Activated CD4-positive, alpha-beta T cell treated with anti-CD3 and anti-CD28 coated beads for 4 hours (primary cell): ENCODE measurements at places on chromosomes 4 and X.

GRCh38 chrX:150363561-150364346 is 637 bp downstream of the MAMLD1 start:
- no peak for DNase-seq

DNA sequence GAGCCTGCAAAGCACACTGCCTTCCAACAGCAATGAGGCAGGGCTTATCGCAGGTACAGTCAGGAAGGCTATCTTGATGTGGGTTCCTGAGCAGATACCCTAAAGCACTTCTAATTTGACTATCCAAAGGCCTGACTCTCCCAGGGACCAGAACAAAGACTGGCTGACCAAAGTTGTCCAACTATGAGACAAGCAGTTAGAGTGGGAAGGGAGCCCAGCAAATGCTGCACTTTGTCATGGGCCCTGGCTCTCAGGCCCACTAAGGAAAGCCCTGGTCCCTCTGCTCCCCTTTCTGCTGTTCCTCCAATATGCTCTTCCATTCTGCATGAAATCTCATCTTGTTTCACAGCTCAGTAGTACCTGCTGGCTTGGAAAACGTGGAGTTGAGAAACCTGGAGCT is 391.0 kb downstream of the RAB28 start:
- DNase-seq: no peak

- no peak for DNase-seq
These were observed 109.3 kb upstream of the TBC1D9 start for GRCh38 chr4:140865253-140866217.

GRCh38 chr4:152424977-152425376 is 110.9 kb downstream of the FBXW7 start:
- no peak for DNase-seq

- no peak for DNase-seq
These were observed 243.6 kb downstream of the ANK2 start for GRCh38 chr4:113293043-113293560.

DNA sequence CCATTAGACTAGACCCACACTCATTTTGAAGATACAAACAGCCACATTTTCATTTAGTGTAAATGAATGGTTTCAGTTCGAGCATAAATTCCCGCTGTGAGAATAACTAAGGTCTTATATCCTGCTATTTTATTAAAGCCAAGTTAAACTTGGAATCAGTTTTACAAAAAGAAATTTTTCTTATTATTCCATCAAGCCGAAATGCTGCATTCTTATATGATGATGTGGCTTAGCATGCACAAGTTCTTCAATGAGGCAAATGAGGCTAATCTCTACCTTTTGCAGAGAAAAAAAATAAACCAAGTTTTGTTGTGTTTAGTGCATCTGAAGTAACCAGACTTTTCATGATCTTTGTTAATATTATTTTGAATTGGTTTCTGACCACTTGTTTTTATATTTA is 953.9 kb upstream of the PCDH10 start:
- DNase-seq: no peak

DNA sequence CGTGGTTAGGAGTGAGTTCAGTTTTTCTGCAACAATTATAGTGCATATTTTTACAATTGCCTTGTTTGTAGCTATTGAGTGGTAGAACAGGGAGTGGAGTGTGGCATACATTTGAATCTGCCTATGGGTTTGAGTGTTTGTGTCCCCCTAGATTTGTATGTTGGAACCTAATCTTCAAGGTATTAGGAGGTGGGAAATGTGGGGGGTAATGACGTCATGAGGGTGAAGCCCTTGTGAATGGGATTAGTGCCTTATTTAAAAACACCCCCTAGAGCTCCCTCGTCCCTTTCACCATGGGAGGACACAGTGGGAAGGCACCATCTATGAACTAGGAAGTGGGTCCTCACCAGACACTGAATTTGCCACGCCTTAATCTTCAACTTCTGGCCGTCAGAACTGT is 819.6 kb downstream of the NLGN4X start:
- no peak for DNase-seq

- no peak for DNase-seq
These were observed 260.8 kb upstream of the VCX start for GRCh38 chrX:7582191-7582590.

- no peak for DNase-seq
These were observed 49.3 kb downstream of the C4orf33 start for GRCh38 chr4:129145222-129145730.

DNA sequence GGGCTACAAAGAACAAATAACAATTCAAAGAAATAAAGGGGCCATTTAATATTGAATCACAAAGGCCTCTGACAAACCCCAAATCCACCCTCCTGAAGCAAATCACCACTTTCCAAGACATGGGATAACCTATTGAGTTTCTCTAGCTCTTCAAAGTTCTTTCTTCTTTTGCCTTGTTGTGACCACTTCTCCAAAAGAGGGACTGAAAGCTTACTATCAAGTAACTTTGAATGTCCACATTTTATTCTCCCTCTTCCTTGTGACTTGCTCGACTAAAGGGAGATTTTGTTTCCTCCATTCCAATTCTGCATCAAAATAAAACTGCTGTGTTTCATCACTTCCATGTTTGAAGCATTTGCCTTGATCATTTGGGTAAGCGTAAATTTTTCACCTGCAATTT is 166.6 kb upstream of the SLC7A11 start:
- DNase-seq: no peak

DNA sequence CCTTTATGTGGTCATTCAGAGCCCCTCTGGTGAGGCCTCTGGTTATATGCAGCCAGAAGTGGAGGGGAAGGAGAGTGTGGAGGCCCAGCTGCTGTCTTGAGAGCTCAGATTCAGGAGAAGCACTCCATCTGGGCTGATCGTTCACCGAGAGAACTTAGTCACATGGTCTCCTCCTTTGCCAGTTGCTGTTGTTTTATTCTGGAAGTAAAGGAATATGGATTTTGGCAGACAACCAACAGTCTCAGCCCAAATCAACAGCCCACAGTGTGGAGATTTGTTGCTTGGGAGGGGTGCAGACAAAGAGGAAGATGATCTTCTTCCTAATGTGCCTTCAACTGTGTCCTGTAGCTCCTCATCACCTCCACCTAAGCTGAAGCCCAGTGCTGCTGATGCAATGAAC is 355.4 kb downstream of the ANK2 start:
- DNase-seq: no peak

- DNase-seq: no peak
These were observed 1.7 kb downstream of the SLC2A9 start for GRCh38 chr4:10019521-10020051.

- DNase-seq: no peak
These were observed 41.0 kb downstream of the BEX3 start for GRCh38 chrX:103417370-103417769.

- no peak for DNase-seq
These were observed 85.2 kb downstream of the ANAPC10 start for GRCh38 chr4:145012841-145013240.

GRCh38 chr4:128380306-128380705 is 92.7 kb upstream of the PGRMC2 start:
- no peak for DNase-seq

DNA sequence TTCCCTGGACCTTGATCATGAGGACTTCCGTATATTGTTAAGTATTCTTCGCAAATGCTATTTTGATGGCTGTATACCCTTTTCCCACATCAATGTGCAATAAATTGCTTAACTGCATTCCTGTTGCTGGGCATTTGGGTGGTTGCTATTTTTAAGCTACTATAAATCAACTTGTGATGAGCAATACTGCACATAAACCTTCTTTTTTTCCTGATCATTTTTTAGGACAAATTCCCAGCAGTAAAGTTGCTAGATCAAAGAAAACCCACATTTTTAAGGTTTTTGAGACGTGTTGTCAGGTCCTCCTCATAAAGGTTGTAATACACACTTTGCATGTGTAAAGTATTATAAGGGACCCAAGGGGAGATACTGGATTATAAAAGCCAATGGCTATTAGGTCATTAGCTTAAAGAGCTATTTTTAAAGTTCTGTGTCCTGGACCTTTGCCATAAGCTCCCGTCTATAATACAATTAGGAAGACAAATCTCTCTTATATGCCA is 35.6 kb downstream of the LIMCH1 start:
- DNase-seq: no peak

DNA sequence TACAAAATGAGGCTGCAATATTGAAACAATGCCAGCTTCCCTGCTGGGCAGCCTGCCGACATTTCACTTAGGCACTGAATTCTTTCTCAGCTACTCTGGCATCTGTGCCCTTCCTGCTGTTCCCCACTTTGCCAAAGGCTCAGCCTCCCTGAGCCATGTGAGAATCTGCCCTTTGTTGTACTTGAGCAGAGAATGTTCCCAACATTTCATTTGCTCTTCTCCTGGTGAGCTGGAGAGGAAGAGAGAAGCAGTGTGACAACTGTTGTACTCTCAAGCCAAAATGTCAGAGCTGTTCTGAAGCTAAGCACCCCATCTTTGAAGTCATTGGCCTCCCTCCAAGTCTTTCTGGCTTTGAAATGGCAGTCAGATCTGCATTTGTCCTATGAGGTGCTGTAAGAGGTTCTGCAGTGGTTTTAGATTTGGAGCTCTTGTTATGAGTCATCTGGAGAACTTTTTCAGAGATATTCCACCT is 32.5 kb downstream of the LANCL3 start:
- DNase-seq: no peak

- DNase-seq: no peak
These were observed 9.1 kb downstream of the NSG1 start for GRCh38 chr4:4395849-4396627.

DNA sequence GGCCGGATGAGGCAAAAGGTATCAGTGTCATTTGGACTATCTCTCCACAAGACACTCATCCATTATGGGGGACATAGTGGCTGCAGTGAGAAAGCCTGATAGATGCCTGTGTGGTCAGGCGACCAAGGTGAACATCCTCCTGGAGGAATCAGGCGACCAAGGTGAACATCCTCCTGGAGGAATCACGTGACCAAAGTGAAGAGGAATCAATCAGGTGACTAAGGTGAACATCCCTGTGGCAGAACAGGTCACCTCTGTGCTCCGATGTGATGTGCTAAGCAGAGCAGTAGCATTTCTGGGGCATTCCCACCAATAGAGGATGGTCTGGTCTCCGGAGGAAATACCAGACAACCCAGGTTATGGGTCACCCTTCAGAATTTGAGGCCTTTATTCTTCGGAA is 44.0 kb downstream of the RNF212 start:
- DNase-seq: no peak

DNA sequence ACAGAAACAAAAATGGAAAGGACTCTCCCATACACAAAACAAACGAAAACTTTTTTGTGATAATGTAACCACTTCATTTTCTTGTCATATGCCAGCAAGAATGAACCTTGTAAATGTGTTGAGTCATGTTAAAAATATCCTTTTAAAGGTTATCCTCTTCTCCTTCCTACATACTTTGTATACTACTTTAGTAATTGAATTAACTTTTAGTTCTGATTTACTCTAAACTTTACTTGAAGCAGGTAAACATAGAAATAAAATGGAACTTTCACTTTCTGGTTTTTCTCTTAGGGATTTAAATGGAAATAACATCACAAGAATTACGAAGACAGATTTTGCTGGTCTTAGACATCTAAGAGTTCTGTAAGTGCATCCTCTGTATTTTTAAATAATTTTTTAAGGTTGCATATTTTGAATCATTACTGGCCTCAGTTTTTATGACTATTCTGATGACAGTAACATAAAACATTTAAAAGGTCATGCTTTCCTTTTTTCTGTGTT is 4.7 kb downstream of the SLIT2 start:
- DNase-seq: no peak

DNA sequence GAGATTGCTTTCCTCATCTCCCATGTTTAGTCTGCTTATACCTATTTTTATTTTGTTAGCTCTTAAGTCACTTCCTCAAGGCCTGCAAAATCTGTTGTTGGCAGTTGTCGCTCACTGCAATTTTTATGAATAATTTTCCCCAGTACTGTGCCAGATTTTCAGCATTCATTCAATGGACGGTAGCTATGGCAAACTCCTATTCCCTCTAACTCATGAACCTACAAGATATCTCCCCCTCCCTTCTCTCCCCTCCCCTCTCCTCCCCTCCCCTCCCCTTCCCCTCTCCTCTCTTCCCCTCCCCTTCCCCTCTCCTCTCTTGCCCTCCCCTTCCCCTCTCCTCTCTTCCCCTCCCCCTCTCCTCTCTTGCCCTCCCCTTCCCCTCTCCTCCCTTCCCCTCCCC is 160.4 kb downstream of the FRAS1 start:
- DNase-seq: no peak

DNA sequence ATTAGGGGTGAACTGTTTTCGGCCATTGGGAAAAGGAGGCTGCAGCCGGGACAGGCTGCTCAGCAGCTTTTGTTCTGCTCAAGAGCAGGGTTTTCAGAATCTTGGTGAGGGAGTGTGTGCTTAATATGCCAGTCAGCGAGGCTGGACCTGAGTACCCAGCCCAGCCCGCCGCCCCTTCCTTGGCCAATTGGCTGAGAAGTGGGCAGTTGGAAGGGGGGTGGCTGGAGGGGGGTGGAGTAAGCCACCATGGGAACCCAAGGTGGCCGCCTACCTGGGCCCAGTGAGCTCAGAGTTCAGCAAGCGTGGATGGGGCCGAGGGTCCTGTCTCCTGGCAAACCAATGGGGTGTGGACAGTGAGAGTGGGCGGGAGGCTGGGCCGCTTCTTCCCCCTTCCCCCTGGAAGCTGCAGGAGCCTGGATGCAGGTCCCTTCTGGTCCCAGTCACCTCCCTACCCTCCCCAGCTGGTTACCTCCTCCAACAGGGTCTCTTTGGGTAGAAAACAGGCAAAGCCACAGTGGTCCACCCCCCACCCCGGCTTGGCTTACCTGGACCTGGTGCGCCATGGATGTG is 52.5 kb downstream of the SORCS2 start:
- no peak for DNase-seq

DNA sequence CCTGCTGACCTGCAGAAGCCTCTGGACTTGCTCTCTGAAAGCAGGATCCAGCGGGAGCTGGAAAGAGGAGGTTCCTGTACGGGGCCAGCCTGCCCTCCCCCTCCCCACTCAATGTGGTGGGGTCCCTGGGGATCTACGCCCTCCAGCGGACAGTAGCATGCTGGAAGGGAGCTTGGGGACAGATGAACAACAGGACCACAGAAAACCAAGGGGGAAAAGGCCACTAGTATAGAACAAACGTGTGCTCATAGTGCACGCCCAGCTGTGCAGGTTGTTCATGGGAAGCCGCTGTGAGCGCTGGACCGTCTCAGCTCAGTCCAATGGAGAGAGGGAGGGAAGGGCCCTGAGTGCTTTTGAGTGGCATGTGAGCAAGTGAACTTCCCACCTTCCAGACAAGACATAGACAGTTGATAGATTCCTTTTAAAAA is 15.8 kb downstream of the HMX1 start:
- no peak for DNase-seq
